AG10803 (cell line): ENCODE measurements at places on chromosomes 2 and 18.

- DNase-seq = no peak
Measured at GRCh38 chr2:86580560-86580959, 17.3 kb upstream of the CHMP3 start.

- peak; percentile 11 for DNase-seq
Measured at GRCh38 chr18:10739152-10739551, 213.3 kb downstream of the NAPG start.

DNA sequence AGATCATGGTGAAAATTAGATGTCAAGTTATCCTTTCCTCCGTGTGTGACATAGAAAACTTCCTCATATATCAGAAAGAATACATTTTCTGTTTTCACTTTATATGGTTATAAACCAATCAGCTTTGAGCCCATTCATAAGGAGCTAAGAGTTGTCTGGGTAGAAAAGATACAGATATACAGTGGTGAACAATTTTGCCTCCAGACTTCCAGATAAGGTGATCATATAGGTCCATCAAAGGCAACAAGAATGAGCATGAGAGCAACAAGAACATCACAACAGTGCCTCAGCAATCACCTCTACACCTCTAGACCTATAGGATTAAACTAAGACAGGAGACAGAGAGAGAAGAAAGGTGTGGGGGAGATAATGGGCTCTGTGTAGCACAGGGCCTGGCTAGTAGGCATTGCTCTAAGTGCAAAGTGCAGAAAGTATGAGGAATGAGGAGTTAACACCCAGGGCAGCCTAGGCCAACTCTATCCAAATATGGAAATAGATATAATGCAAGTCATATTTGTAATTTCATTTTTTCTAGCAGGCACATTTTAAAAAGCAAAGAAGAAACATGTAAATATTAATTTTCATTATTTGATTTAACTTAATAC is 8.3 kb downstream of the TNP1 start:
- no peak for DNase-seq

GRCh38 chr2:40353231-40353630 is 98.7 kb downstream of the SLC8A1 start:
- DNase-seq = peak; percentile 78

- DNase-seq = no peak
Measured at GRCh38 chr2:210895132-210895531, 338.7 kb downstream of the CPS1 start.

- no peak for DNase-seq
Measured at GRCh38 chr18:46642561-46642960, 14.5 kb downstream of the LOXHD1 start.

DNA sequence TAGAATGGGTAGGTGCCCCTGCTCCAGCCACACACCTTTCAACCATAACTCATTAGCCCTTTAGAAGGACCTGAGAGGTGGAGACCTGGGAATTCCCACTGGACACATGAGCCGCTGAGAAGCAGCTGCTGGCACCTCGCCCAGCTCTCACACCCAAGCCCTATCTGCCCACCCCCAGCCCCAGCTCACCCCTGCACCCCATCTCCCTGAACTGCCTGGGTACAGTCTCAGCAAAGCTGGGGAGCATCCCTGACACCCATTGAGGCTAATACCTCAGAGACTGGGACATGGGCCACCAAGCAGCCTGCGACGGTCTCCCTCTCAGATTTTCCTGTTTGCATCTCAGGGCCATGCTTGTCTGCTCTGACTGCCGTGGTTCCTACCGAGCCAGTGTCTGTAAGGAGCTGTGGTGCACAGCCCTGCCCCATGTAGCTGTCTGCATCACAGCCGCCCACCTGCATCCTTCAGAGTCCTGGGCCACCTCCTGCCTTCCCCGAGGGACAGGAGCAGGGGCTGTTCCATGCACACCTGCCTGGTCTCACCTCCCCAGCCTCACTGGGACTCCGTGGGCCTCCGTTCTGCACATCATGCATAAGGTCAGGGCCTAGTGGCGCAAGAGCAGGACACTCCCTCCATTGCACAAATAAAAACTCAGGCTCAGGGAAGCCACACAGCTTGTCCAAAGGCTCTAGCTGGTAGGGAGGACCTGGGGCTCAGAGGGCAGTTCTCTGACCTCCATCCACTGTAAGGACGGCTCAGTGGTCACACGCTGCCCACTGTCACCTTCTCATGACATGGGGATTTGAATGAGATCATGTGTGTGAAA is 90.0 kb downstream of the SEPTIN10 start:
- DNase-seq = no peak

- peak; percentile 49 for DNase-seq
Measured at GRCh38 chr18:45049578-45050319, 369.1 kb downstream of the SETBP1 start.

DNA sequence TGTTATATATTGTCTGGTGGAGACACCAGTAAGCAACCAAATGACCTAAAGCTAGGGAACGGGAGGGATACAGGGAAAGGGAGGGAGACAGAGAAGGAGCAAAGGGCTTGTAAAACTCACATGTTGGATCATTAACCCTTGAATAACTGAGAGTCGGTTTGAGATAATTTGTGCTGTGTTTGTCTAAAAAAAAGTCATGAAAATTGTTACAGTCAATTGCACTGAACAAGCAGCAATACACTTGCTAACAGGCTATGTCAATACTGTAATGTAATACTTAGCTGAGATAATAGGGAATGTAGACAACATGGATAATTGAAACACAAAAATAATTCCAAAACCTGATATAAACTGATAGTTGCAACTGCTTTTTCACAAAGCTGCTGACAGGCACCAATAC is 71.3 kb upstream of the ZNF521 start:
- DNase-seq = no peak

DNA sequence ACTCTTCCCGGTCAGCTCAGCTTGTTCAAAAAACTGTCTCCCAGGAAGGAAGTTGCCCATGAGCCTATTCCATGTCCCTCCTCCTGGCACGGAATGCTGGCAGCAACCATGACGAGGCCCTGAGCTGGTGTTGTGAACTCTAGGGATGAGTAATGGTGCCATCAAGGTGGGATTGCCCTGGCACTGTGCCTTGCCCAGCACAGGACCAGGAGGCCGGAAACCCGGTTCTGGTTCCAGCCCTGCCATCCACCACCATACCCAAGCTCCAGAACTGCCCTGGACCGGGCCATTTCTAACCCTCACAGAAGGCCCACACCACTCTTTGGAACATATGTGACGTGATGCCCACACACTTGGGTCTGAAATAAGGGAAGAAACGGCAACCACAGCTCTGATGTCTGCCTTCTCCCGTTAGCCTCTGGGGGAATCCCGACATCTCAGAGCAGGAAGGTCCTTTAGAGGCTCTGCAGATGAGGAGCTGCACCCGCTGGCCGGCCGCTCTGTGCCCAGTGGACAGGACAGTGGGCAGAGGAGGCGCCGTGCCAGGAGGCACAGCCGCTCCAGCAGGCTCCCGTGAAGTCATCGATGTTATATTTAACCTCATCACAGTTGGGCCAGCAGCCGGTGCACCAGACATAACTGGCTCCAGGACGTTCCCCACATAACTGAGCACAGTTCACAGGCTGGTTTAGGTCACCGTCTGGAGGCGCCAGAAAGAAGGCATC is 462.1 kb upstream of the ID2 start:
- no peak for DNase-seq

GRCh38 chr18:1053331-1054315 is 149.0 kb downstream of the ADCYAP1 start:
- no peak for DNase-seq

DNA sequence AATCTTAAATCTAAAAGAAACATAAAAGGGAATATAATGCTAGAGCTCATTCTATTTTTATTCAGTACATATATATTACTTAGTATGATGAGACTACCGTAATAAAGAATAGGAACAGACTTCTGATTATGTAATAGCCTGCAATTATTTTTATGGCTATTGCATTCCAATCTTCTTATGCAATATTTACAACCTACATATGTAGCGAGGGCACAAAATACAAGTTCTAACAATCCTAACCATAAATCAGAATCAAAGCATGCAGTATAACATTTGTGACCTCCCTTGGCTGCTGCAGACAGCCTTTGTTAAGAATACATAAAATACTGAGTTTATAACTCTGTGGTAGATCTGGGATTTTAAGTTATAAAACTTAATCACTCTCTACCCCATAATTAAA is 177.6 kb downstream of the BABAM2 start:
- DNase-seq = peak; percentile 42

GRCh38 chr2:155846259-155846658 is 486.3 kb downstream of the NR4A2 start:
- no peak for DNase-seq

DNA sequence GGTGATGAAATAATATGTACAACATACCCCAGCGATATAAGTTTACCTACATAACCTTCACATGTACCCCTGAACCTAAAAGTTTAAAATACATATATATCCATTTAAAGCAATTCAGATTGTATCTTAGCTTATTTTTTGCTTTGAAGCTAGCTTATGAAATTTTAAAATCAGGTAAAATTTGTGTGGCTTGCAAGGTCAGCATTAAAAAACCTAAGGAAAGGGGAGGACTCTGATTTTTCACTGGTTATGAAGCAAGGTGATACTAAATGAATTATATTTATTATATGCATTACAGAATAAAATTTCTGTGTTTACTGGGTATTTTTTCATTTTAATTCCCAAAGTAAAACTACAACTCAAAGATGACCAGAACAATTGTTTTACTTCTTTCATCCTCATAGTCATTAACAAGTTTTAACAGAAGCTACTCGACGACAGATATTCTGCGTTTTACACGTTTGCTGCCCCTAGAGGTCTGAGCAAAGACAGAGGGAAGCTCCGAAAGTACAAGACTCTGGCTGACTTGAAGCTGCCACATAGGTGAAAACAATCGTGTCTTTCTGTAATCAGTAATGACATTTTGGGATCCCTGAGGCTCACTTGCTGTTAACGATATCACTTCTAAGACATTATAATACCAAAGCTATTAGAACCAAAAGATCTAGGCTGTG is 17.1 kb downstream of the PKP4 start:
- no peak for DNase-seq

- no peak for DNase-seq
Measured at GRCh38 chr2:169031202-169031601, at the start of gene ABCB11. Gene ABCB11, minus strand, starts transcription at chr2:169031324. Its CDS starts 13,199 bp downstream, at chr2:169018125.

DNA sequence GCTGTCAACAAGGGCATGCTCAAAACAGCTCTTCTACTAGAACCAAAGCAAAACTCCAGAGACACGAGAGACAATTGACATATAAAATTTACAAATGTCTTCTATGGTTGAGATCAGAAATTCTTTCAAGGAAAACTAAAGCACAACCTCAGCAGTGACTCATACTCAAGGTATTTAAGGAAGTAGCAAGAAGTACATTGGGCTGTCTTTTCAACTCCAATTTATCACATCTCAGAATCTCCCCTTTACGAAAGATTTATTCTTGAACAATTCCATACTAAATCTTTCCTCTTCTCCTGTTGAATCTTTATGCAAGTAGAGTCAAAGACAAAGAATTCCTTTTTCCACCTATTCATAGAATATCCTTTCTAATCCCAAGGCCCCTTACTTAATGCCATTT is 324.0 kb downstream of the IRS1 start:
- peak; percentile 61 for DNase-seq

GRCh38 chr2:20027260-20027677 is 14.8 kb upstream of the MATN3 start:
- peak; percentile 29 for DNase-seq

- DNase-seq = no peak
Measured at GRCh38 chr2:225270053-225270452, 129.5 kb upstream of the NYAP2 start.

- DNase-seq = peak; percentile 97
Measured at GRCh38 chr2:46812361-46813019, 103.1 kb downstream of the MCFD2 start.

DNA sequence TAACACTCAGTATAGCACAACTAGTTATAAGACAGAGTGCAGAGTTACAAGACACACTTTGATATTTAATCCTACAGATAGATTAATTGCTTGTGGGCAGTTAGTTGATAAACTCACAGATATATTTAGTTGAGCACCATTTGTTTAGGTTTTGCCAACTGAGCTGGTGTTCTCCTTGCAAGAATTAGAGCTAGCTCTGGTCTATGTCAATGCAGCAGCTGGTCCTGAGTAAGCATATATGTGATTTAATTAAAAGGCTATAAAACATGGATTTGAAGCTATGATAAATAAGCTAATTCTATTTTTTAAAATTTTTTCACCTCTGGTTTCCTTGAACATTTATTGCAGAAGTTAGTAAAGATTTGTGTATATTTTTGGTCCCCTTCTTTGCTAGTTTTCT is 35.6 kb downstream of the GPD2 start:
- DNase-seq = no peak

- DNase-seq = no peak
Measured at GRCh38 chr2:202574541-202574940, 60.2 kb upstream of the FAM117B start.

DNA sequence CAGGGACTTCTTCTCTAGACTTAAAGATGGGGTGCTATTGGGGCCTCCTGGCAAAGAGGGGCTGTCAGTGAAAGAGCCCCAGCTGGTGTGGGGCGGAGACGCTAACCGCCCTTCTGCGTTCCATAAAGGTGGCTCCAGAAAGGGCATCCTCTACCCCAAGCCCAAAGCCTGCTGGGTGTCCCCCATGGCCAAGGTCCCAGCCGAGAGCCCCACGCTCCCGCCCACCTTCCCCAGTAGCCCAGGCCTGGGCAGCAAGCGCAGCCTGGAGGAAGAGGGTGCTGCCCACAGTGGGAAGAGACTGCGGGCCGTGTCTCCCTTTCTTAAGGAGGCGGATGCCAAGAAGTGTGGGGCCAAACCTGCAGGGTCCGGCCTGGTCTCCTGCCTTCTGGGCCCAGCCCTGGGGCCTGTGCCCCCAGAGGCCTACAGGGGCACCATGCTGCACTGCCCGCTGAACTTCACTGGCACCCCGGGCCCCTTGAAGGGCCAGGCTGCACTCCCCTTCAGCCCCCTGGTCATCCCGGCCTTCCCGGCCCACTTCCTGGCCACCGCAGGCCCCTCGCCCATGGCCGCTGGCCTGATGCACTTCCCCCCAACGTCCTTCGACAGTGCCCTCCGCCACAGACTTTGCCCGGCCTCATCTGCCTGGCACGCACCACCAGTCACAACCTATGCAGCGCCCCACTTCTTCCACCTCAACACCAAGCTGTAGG is 15.2 kb downstream of the ARID5A start:
- DNase-seq = no peak

- no peak for DNase-seq
Measured at GRCh38 chr2:239946562-239946863, 78.6 kb downstream of the NDUFA10 start.

GRCh38 chr2:236171181-236171679 is 3.0 kb upstream of the GBX2 start:
- DNase-seq = no peak

GRCh38 chr2:172864182-172864581 is 128.5 kb downstream of the RAPGEF4 start:
- DNase-seq = no peak

- no peak for DNase-seq
Measured at GRCh38 chr2:86048888-86049287, 56.8 kb downstream of the POLR1A start.

GRCh38 chr2:100272841-100273329 is 49.4 kb downstream of the LONRF2 start:
- DNase-seq = no peak
